ENCODE measurements at places on chromosomes 2 and 18.

- DNase-seq, result no peak
These were observed 408.6 kb upstream of the KCNJ3 start for GRCh38 chr2:154289870-154290269.

- no peak for DNase-seq
These were observed 24.2 kb upstream of the CAB39 start for GRCh38 chr2:230688490-230688889.

DNA sequence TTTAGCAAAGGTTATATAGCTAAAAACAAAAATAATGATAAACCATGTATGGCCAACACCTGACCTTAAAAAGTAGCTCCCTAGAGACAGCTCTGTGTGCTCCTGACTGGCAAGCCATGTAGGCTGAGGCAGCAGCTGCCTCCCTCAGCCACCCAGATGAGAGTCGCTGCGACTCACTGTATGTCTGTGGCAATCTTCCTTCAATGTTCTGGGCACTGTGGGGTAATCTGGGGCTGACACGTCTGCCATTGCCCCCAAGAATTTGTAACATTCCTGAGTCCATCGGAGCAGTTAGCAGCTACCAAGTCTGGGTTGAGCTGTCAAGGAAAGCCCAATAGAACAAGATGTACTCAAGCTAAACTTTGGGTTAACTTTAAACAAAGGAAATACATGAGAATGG is 106.4 kb upstream of the DAPL1 start:
- DNase-seq, result peak; percentile 72

- peak; percentile 4 for DNase-seq
These were observed 29.1 kb upstream of the CSRNP3 start for GRCh38 chr2:165440367-165440766.

DNA sequence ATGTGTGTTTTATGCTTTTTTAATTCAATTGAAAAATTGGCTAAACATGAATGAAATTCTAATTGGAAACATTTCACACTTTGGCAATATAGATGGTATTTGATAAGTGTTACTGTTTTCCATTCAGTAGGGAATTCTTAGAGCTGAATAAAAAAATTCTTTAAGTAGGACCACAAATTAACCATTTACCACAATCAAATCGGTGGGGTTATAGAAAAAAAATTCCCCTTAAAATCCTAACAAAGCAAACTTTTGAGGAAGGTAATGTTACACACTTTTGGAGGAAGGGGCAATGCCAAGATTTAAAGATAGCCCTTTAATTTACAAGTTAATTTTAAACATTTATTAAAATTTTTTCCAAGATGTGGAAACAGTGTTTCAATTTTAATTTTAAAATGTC is 279.0 kb upstream of the FIGN start:
- DNase-seq, result no peak
